ENCODE measurements at places on chromosomes 12 and 14.

DNA sequence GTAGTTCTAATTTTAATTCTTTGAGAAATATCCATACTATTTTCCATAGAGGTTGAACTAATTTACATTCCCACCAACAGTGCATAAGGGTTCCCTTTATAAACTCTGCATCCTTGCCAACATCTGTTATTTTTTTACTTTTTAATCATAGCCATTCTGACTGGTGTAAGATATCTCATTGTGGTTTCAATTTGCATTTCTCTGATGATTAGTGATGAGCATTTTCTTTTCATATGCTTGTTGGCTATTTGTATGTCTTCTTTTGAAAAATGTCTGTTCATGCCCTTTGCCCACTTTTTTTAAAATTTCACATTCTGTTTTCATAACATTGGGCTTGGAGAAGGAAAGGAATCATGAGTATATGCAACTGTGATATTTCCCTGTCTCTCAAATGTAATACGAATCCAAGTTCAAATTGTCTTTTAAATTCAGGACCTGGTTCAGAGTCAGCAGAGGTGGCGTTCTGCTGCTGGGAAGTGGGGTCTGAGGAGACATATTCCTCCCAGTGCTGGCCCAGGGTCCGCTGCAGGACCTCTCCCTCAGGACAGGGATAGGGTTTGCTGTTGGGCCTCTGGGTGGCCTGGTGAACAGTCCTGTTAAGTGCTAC lies 81.2 kb upstream of the ETV6 start:
- no peak for DNase-seq

DNA sequence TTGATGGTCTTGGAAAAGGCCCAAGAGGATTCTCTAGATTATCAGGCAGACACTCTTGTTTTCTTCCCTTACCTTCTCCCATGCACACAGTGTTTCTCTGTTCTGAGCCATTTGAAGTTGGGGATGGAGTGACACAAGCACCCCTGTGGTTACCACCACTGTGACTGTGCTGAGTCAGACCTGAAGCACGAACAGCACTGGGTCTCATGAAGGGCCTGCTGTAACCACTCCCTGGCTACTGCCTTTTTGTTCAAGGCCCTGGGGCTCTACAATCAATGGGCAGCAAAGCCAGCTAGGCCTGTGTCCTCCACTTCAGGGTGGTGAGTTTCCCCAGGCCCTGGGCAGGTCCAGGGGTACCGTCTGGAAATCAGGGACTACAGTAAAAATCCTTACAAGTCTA lies 65.5 kb downstream of the TSPAN8 start:
- DNase-seq: no peak

DNA sequence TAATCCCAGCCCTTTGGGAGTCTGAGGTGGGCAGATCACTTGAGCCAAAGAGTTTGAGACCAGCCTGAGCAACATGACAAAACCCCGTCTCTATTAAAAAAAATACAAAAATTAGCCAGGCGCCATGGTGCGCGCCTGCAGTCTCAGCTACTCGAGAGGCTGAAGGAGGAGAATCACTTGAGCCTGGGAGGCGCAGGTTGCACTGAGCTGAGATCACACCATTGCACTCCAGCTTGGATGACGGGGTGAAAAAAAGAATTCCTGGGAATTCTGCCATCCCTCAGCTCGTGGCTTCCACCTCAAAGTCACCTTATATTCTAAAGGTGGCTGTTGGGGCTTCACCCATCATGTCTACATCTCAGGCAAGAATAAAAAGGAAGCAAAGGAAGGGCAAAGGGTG lies 12.9 kb downstream of the BCL2L14 start:
- no peak for DNase-seq

DNA sequence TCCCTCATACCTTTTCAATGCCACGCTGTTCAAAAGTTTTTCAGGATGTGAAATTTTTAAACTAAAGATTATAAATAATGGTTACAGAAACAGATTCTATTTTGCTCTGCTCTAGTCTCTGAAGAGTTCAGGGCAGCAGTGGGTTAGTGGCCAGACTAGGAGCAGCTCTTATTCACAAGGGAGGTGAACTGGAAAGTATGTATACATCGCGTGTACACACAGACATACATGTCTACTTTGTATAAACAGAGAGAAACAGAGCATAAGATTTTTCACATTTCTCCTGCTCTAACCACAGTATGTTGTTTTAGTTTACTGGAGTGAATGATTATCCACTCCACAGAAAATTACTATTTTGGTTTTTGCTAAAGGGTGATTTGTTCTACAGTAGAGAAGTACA lies 74.4 kb upstream of the CRY1 start:
- DNase-seq: no peak

DNA sequence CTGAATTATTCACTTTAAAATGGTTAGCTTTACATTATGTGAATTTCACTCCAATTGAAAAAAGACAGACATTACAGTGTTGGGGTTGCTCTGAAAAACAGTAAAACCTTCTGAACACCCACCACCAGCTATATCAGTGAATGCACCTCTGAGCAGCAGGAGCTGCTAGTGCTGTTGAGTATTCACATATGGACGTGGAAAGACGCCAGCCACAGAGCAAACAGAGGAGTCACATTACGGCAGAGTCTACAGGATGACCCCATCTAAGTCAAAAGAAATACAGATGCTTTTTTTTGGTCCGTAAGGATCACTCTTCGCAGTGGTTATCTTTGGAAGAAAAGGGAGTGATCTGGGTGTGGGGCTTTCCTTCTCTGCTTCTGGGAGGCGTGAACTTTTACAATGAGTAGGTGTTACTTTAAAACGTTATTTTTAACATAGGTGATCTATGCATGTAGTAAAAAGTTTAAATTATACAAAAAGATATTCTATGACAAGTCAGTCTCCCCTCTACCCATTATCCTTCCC lies 4.5 kb downstream of the HVCN1 start:
- no peak for DNase-seq

DNA sequence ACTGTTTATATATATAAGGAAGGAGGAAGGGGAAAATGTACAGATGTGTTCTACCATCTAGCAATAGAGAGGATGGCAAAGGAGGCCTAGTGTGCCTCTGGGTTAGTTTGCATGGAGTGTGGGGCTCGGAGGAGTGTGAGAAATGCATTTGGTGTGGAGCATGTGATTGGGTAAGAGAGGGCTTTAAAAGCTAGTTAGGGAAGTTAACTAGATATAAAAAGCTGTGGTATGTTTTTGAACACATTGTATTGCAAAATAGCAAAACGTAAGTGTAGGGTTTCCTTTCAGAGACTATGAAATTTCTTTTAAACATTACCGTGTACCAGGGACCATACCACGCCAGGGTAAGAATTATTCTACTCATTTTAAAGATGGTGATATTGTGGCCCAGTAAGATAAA lies 53.3 kb upstream of the STXBP6 start:
- no peak for DNase-seq

GRCh38 chr12:13880613-13881012 lies 100.8 kb downstream of the GRIN2B start:
- no peak for DNase-seq

DNA sequence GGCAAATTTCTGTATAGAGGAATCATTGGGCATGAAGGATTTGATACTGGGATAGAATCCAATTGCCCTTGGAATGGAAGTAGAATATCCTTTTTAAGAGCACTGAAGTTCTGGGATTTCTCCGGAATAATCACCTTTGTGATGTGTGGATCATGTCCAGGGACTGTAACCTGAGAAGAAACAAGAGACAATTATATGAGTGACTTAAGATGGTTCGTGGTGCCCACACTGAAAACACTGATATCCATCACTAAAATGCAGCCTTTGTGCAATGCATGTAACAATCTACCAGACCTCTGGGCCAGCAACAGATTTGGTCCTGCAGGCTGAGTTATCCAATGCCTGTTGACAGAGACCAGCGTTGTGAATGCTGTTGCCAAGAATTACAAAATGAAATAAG lies 48.5 kb downstream of the MDM2 start:
- DNase-seq: no peak

- DNase-seq: no peak
Measured at GRCh38 chr12:49800421-49801140, 27.6 kb downstream of the NCKAP5L start.

- no peak for DNase-seq
Measured at GRCh38 chr12:94379479-94380113, 80.1 kb downstream of the CEP83 start.

DNA sequence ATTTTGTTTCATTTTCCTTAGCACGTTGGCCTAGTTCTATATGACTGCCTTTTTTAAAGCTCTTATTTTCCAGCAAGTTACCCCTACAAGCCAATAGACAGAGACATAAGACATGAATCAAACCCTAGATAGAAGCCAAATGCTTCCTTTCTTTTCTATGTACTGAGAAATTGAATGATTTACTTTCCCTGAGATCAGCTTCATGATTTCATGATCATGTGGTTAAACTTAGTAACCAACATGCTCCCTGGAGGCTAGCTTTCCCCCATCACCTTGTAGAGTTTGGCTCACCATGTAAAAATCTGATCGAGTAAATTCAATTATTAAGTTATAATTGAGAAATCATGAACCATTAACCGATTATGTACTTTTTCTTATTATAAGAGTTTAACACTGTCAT lies 148.1 kb upstream of the LRIG3 start:
- no peak for DNase-seq

DNA sequence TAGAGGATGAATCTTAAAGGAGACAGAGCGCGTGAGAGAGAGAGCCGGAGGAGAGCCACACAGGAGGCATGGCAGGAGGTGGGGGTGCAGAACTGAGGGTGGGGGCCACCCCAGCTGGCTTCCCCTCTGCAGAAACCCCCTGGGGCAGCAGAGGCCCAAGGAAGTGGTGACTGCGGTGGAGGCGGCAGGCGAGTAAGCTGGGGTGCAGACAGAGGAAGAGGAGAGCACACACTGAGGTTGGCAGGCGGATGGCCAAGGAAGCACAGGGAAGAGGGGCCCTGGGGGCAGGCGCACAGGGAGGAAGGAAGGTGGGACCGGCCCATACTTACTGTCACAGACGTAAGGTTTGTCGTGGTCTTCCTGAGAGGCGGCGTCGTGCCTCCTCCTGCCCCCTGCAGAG lies 179.8 kb downstream of the DPF3 start:
- DNase-seq: peak; percentile 42

GRCh38 chr14:95505030-95505589 lies 11.3 kb downstream of the SYNE3 start:
- no peak for DNase-seq

DNA sequence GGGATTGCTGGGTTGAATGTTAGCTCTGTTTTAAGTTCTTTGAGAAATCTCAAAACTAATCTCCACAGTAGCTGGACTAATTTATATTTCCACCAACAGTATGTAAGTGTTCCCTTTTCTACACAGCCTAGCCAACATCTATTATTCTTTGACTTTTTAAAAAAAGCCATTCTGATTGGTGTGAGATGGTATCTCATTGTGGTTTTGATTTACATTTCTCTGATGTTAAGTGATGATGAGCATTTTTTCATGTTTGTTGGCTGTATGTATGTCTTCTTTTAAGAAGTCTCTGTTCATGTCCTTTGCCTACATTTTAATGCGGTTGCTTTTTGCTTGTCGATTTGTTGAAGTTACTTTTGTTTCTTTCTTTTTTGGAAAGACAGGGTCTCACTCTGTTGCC lies 301.1 kb upstream of the OR4E1 start:
- DNase-seq: no peak

DNA sequence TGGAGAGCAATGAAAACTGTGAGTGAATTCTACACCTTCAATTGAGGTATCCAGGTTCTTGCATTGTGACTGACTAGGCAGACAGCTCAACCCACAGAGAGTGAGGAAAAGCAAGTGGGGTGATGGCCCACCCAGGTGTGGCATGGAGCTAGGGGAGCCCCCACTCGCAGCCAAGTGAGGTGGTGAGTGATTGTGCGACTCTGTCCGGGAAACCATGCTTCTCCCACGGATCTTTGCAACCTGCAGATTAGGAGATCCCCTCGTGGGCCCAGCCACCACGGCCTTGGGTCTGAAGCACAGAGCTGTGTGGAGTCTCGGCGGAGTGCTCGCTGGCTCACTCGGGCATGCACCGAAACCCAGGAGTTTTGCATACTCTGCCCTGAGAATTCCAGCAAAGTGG lies 120.1 kb downstream of the ALG10 start:
- DNase-seq: no peak

GRCh38 chr14:91205459-91205858 lies 39.0 kb downstream of the GPR68 start:
- no peak for DNase-seq

DNA sequence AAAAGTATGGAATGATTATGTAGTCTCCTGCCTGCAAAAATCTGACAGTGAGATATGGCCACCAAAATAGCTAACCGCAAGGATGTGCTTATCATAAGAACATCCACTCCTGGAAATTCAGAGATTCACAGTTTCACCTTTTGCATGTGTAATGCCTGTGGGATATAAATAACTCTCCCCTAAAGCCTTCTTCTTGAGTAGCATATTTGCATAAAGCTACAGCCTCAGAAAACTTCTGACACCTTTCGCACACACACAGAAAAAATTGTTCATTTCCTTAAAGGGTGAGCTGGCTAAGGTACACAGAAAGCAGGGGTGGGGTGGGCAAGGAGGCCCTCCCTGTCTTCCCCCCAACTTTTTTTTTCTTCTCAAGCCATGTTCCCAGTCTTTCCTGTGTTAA lies 3.1 kb upstream of the IGF1 start:
- DNase-seq: no peak

- no peak for DNase-seq
Measured at GRCh38 chr14:105862581-105863239, 336.3 kb downstream of the TMEM121 start.

DNA sequence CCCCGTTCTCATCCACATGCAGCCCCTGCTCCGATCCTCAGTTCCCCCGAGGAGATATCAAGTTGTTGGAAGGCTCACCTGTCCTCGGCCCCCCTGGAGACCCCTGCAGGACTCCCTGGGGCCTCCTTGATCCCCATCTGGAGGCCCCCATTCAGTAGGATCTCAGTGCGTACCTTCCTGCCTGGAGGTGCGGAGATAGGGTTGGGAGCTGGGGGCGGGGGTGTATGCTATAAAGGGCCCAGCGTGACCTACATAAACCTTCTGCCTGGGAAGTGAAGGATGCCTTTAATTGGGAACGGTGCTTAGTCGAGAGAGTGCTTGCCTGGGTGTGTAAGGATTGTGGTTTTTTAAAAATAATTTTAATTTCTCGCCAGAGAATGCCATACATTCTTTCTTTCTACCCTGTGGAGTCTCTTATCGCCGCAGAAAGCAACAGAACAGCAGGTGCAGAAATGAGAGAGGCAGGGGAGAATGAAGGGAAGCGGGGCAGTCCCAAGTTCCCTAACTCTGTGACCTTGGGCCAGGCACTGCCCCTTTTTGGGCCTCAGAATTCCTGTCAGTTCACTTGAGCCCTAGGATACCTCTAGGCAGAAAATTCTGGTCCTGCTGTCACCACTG lies 153.7 kb downstream of the TSPAN9 start:
- DNase-seq: no peak

DNA sequence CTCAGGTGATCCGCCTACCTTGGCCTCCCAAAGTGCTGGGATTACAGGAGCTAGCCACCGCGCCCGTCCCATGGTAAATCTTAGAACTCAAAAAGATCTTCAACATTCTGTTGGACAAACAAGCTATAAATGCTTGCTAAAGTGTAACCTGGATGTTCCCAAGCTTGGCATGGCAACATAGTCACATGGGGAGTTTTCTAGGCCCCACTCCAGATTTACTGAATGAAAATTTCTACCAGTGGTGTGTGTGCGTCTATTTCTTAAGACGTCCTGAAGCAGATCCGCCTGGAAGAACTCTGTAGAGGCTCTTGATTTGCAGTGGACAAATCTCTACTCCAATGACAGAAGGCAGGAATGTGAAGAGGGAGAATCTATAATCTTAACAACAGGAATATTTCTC lies 59.9 kb downstream of the ZFYVE21 start:
- no peak for DNase-seq

Measured in DND-41 (cell line).